ENCODE measurements at places on chromosomes 13 and 19.

DNA sequence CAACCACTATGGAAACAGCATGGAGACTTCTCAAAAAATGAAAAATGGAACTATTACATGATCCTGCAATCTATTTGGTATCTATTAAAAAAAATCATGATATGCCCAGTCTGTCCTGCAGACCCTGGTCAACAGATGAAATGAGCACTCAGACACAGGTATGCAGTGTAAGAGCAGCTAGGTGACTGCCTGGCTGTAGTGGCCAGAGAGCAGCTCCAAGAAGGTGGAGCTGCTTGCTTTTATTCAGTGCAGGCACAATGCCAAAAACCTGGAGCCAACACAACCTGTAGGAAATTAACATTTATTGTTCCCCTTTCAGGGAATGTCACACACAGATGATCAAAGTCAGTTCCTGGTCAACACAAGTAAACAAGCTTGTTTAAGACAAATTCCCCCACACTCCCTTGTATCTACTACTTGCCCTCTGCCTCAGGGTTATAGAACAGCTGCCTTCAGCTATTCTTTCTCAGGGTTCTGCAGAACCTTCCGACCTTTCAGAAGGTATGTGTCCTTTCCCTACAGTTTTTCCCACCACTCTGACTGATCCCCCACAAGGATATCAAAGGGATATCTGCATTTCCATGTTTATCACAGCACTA, 933.7 kb upstream of the SLITRK5 start:
- no peak for DNase-seq

GRCh38 chr19:42297039-42297438, 4.9 kb upstream of the PRR19 start:
- no peak for DNase-seq

DNA sequence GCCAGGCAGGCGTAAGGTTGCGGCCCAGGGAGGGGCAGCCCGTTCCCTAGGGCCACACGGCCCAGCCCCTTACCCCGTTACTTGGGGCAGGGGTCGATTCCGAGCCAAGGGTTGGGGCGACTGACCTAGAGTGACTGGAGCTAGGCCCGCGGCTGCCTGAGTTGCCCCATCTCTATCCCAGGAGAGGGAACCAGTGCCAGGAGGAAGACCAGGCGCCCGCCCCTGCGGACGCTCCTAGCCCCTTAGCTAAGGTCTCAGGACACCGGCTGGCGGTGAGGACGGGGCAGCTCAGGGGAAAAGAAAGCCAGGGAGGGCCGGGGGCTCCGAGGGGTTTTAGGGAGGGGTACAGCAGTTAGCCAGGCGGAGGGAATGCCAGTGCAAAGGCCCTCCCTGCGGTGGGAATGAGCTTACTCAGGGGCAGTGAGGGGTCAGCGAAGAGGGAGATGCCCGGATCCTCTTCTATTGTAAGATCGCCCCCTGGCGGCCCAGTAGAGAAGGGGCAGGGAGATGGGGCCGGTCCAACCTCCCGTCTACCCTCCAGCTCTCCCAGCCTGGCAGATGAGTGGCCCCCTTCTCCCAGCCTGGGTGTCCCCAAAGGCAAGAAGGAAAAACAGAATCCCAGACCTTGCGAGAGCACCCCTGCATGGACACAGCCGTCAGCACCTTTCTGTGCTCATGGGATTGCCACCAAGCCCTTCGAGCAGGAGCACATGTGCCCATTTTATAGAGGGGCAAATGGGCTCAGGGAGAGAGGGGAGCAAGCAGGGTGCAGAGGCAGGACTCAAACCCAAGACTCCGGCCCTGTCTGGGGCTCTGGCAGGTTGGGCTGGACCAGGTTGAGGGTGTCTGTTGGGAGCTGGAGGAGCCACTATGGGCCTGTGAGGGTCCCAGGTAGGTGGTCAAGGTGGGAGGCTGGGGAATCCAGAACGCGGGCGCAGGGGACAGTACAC, 16.3 kb downstream of the CILP2 start:
- DNase-seq, result no peak

DNA sequence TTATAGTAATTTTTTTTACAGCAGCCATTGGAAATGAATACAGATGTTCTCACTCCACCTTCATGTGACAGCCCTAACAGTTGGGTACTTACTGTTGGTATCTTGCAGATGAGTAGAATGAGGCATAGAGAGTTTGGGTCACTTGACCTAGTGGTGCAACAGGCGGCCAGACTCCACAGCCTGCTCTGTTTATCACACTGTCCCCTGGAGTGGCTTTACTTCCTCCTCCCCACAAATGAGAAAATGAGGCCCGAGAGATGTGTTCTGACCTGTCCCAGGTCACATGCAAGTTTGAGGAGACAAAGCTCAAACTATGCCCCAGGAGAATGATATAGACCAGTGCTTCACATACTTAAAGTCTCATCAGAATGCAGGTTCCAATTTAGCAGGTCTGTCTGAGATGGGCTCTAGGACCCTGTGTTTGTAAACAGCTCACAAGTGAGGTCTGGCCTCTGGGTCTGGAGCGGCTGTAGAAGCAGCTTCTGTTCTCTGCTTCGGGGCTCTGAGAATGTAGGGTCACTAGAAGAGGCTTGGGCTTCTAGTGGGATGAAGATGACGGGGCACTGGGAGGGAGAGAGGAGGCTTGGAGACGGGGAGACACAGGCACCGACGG, 37.4 kb upstream of the RCBTB2 start:
- DNase-seq, result no peak

GRCh38 chr19:16118489-16119033, 6.9 kb downstream of the RAB8A start:
- DNase-seq, result no peak

DNA sequence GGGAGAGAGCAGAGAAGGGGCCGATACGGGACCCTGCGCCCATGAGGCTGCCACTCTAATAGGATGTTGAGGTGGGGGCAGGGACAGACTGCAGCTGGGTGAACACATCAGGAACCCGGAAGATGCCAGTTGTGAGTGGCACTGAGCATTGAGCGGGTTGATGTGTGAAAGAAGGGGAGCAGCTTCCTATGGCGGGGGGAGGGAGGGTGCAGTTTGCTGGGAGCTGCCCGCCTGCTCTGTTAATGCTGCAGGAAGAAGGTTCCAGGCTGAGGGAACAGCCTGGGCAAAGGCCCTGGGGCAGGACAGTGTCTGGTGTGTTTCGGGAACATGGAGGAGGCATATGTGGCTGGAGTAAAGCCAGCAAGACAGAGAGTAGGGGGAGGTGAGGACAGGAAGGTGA, 29.8 kb downstream of the DNM2 start:
- DNase-seq, result no peak

DNA sequence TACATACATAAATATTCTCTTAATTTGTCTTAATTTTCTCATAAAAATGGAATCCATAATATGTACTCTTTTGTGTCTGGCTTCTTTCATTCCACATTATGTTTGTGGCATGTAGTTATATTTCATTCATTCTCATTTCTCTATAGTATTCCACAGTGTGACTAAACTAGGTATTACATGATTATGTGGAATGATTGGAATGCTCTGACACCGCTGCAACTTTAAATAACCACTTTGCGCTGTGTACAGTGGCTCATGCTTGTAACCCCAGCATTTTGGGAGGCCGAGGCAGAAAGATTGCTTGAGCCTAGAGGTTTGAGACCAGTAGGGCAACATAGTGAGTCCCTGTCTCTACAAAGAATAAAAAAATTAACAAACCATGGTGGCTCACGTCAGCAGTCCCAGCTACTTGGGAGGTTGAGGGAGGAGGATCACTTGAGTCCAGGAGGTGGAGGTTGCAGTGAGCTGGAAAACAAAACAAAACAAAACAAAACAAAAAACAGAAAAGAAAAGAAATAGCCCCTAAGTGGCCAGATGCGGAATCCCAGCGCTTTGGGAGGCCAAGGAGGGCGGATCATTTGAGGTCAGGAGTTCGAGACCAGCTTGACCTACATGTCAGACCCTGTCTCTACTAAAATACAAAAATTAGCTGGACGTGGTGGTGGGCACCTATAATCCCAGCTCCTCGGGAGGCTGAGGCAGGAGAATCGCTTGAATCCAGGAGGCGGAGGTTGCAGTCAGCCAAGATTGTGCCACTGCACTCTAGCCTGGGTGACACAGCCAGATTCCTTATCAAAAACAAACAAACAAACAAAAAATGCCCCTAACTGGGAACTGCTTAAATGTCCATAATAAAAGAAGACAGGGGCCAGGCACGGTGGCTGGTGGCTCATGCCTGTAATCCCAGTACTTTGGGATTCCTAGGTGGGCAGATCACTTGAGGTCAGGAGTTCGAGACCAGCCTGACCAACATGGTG, 8.0 kb upstream of the SAE1 start:
- peak; percentile 62 for DNase-seq
